NCI-H1436 (cell line): ENCODE measurements at places on chromosomes 1 and 21.
A peak's percentile ranks its signal among the peaks of the same experiment; 100 is the strongest.

GRCh38 chr1:216721062-216721461 is 2.2 kb downstream of the ESRRG start:
- DNase-seq, result no peak

- no peak for DNase-seq
Observed at GRCh38 chr21:32499249-32500055, 85.9 kb downstream of the TCP10L start.

GRCh38 chr1:37038227-37039093 is 4.1 kb upstream of the GRIK3 start:
- peak; percentile 80 for DNase-seq

DNA sequence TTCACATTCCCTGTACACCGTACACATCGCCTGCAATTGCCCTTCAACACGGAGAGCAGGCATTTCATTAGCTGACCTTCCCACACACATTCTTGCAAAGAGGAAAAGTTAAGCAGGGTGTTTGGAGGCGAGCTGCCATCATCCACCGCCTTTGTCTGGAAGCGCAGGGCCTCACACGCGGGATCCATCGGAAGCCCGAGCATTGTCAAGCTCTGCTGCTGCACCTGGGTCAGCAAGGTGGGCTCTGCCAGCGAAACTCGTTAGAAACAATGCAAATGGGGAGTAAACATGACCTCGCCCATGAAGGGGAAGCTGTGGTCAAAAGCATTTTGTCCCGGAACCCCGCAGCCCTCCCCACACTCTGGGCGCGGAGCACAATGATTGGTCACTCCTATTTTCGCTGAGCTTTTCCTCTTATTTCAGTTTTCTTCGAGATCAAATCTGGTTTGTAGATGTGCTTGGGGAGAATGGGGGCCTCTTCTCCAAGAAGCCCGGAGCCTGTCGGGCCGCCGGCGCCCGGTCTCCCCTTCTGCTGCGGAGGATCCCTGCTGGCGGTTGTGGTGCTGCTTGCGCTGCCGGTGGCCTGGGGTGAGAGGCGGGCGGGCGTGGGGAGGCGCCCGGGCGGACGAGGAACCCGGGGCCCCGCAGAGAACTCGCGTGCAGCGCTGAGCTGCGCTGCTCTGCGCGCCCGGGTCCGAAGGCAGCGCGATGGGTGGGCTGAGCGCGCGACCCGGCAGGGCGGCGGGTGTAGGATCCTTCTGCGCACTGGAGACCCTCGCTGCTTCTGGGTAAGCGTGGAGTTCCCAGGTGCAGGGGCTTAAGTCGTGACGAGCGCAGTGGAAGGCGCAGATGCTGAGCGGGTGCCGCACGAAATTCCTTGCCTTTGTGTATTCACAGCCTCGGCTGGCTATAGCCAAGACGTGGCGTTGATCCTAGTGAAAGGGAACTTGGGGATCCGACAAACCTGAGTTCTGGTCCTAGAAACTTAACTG is at the start of gene CR1:
TSS of gene CR1 (plus strand) at position 357 of the 992 bp plus-strand sequence. CDS start at position 468, 111 bp downstream.
- no peak for DNase-seq

DNA sequence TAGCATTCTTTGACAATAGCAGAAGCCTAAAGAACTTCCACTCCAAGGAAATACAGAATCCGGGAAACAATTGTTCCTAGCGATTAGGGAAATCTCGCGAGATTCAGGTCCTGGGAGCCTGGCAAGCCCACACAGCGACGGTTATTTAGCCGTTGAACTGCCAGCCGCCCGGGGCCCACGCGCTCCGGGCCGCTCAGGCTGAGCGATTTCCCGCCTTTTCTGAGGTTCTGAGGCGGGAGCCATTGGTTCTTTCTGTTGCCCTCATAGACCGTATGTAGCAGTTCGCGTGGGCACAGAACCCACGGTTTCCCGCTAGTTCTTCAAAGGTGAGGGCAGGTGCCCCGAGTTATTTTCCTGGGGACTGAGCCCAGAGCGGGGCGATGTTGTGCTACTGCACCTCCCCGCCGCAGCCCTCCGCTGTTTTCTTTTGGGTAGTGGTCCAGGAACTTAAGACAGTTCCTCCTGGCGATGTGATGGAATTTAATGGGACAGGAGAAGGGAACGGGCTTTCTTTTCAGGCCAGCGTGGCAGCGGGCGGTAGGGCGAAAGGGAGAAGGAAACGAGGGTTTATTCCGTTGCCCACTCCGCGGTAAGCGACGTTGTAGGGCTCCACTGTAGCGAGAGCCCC is at the start of gene SYCP1:
TSS of gene SYCP1 (plus strand) at position 171 of the 628 bp plus-strand sequence. CDS start 602 bp downstream, outside the sequence.
- no peak for DNase-seq

DNA sequence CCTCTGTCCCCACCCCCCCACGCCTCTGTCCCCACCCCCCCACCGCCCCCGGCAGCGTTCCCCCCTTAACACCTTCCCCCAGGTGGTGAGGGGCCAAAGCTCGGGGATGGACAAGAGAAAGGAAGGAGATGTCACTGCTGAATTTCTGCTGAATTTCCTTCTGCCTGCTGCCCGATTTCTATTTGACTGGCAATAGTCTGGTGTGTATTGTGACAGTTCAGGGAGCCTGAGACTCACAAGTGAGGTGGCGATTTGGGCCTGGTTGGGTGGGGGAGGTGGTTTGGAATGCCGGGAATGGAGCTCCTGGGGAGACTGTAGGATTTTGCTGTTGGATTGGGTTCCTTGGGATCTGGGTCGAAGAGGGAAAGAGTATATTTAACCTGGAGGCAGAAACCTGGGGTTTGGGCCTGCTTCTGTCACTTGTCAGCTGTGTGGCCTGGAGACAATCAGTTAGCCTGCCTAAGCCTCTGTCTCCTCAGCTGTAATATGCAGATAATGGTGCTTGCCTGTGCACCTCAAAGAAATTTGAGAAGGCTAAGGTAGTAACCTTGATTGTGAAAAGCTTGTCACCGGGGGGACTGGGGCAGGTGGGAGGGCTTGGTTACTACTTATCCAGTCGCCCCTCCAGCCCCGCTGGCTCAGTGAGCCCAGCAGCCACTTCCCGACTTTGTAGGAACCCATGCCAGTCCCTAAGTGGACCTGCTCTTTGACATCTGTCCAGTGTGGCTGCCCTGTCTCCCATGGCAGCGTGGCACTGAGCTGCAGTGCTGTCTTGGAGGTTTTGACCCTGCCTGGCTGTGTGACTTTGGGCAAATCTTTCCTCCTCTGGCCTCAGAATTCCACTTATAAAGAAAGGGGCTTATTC is 7.7 kb upstream of the LMNA start:
- no peak for DNase-seq

GRCh38 chr1:2891923-2892448 is 90.5 kb upstream of the TTC34 start:
- DNase-seq, result no peak

DNA sequence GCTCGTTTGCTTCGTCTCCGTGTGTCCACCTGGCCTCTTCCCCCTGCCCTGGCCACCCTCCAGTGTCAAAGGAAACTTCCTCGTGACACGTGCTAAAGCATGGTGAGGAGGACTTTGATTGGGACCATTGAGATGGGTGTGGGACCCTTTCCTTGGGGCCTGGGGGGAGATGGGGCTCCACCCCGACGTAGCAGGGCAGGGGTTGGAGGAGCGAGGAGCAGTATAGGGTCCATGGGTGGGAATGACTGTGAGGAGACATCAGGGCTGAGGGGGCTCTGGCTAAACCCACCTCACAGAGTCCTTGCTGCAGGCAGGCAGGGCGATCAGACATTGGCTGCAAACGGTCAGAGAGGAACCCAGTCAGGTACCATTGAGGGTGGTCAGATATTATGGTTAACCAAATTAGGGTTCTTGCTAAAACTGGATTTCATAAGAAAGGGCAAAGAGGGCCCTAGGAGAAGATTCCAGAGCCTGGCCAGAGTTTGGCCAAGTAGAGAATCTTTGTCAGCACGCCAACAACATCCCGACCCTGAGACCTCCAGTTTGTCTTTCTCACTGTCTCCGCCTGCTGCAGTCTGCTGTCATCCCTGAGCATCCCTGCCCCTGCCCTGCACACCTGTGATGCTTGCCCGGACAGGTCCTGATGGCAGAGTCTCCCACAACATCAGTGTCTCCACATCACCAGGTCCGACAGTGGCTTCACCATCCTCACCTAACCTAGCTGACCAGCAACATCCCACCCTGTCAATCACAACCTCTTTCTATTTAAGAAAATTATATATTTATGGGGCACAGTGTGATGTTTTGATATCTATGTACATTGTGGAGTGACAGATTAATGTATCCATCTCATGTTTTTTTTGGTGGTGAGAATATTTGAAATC is 8.0 kb downstream of the RNF187 start:
- DNase-seq, result no peak

GRCh38 chr1:111571239-111571638 is 48.4 kb upstream of the RAP1A start:
- no peak for DNase-seq

DNA sequence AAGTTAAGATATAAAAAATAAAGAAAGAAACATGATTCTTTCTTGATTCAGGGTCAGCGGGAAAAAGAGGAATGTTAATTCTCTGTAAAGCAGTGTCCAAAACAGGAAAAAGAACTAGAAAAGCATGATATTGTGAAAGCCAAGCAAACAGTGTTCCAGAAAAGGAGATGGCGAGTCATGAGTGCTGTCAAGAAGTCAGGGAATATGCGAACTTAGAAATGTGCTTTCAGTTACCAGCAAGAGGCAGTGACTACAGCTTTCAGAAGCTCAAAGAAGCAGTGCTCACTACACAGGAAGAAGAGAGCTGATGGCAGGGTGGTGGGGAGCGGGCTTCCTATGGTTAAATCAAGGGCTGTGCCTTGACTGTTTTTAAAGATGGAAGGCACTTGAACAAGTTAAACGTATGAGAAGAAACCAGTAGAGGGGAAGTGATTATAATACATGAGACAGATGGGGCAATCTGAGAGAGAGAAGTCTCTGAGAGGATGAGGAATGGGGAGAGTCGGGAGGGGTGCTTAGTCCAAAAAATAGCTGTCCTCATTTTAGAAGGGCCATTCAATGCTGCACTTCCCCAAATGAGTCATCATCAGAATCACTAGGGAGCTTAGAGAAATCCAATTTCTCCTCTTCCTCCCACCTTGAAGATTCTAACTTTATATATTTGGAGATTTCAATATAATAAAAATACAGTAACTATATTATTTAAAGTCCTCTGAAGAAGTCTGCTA is 90.4 kb downstream of the KCNK1 start:
- no peak for DNase-seq

DNA sequence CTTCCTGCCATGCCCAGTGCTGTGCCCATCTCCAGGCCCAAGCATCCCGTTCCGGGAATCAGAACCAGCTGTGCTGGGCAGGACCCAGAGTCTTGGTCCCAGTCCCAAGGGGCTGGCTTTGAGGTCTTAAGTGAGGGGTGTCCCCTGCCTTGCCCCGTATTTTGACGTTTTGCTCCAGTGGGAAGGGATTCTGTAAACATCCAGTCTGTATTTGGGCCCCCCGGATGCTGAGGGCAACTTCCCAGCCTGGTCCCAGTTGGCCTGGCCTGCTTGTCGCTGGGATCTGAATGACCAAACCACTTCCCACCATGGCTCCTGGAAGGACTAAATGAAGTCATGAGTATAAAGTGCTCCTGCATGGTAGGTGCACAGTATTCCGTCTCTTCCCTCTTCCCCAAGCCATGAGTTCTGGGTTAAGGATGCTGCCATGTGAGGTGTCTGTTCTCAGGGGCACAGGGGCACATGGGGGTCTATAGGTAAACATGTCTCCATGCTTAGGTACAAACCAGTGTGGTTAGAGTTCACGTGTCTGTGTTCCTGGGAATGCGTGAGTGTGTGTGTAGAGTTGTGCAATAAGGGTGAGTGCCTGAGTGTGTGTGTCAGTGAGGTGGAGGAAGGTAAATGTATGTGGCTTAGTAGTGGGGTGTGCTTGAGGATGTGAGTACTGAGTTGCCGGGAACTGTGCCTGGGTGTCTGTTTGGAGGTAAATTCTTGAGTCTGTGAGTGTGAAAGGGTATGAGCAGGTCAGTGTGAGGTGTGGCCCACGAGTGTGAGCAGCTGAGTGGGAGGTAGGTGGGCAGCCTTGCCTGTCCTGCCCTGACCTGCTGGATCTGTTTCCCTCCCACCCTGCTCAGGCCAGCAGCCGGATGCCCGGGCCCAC is 1.5 kb downstream of the B4GALT2 start:
- DNase-seq, result no peak

DNA sequence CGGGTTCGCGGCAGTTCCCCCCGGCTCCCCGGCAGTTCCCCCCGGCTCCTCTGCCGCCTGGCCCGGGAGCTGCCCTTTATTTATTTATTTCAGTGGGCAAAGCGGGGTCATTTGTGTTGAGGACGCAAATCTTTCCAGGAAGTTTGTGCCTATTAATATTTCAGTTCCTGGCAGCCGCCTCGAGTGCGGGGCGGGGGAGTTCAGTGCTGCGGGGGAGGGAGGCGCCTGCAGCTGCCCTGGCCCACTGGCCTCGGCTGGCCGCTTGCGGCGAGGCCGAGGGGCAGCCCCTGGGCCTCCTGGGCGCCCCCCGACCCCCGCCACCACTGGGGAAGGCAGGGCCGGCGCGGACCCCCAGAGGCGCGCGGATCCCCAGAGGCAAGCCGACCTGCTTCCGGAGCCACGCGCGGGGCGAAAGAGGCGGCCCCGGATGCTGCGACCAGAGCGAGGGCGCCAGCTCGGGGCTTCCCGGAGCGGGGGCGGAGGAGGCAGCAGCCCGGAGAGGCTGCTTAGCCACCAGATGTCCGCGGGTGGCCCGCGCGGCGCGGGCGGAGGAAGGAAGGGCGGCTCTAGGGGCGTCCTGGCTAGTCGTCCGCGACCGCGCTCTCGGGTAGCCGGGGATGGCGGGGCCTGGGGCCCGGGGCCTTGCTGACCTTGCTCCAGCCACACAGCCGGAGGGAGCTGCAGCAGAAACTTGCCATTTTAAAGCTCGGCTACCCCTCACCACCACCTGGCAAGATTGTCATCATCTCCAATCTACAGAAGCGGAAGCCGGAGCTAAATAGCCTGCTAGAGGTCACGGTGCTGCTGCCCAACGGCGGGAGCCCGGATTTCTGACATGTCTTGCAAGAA is 48.0 kb downstream of the H3-3A start:
- DNase-seq, result peak; percentile 41

GRCh38 chr1:90346349-90346748 is 351.4 kb downstream of the ZNF326 start:
- DNase-seq, result no peak

GRCh38 chr1:14728516-14728915 is 130.0 kb downstream of the KAZN start:
- DNase-seq, result no peak

GRCh38 chr1:63947904-63948303 is 174.1 kb downstream of the ROR1 start:
- no peak for DNase-seq

GRCh38 chr1:59814901-59815825 is at the start of gene HOOK1:
Gene HOOK1 (plus strand): TSS chr1:59814949. CDS start chr1:59815118, 169 bp downstream.
- DNase-seq, result no peak

GRCh38 chr1:202856014-202856413 is 32.9 kb downstream of the RABIF start:
- no peak for DNase-seq

- no peak for DNase-seq
Observed at GRCh38 chr1:230256896-230257295, 169.2 kb downstream of the PGBD5 start.

DNA sequence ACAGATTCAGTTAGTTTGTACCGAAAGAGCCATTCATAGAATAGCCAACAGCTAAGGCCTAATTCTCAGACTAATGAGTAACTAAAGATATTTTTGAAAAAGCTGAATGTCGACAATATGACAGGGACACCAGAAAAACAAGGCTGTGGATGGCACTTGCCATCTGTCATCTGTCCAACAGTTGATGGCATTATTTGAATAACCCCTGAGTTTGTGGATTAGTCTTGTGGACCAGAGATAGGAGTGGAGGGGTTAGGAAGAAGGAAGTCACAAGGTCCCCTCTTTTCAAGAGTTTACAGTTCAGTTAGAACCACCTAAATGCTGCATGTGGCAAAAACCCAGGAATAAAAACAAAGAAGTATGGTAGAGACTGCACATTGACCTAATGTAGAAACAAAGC is 356.5 kb upstream of the DUSP10 start:
- no peak for DNase-seq

- peak; percentile 60 for DNase-seq
Observed at GRCh38 chr1:8202182-8202905, 115.6 kb upstream of the SLC45A1 start.

- DNase-seq, result no peak
Observed at GRCh38 chr1:31633117-31633516, 11.6 kb downstream of the PEF1 start.
